ENCODE measurements at places on chromosomes 4 and X.
A peak's percentile ranks its signal among the peaks of the same experiment; 100 is the strongest.

GRCh38 chrX:39480963-39481362 lies 616.8 kb downstream of the BCOR start:
- DNase-seq = peak; percentile 19

- no peak for DNase-seq
Observed at GRCh38 chr4:133096972-133097371, 52.1 kb upstream of the PCDH10 start.

- DNase-seq = no peak
Observed at GRCh38 chr4:147123146-147123545, 177.5 kb upstream of the TTC29 start.

DNA sequence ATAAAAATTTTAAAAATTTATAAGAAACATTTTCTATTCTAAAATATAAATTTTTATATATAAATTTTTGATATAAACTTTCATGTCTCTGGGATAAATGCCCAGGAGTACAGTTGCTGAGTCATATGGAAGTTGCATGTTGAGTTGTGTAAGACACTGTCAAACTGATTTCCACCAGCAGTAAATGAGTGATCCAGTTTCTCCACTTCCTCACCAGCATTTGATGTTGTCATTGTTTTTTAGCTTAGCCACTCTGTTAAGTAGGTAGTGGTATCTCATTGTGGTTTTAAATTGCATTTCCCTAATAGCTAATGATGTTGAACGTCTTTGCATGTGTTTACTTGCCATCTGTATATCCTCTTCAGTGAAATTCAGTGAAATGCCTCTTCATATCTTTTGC lies 66.5 kb downstream of the MAMLD1 start:
- no peak for DNase-seq

DNA sequence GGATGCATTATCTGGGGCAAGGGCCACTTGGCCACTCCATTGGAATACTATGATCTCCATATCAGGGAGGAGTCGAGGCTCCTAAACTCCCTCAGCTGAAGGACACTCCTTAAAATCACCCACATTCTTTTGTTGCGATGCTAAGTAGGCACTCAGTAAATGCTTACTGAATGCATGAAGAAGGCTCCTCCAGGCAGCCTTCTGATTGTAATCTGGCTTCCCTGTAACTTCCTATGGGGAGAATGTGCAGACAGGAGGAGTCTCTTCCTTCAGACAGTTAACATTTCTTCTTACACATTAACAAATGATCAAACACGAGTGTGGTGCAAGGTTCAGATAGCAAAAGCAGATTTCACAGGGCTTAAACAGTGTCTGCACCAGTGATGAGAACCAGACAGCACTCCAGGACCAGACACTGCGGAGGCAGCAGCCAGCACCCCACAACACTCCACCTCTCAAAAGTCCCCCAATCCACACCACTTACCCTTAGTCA lies 21.4 kb upstream of the USO1 start:
- no peak for DNase-seq

DNA sequence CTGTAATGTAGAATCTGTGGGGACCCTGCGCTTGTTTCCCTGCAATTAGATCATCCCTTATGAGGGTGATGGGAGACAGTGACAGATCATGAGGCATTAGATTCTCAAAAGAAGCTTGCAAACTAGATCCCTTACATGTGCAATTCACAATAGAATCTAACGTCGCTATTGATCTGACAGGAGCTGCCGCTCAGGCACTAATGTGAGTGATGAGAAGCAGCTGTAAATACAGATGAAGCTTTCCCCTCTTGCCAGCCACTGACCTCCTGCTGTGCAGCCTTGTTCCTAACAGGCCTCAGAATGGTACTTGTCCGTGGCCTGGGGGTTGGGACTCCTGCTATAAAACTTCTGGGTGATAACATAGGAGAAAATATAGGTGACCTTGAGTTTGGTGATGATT lies 1076.8 kb downstream of the PDHA2 start:
- no peak for DNase-seq
